ENCODE measurements at places on chromosomes 11 and 22.

DNA sequence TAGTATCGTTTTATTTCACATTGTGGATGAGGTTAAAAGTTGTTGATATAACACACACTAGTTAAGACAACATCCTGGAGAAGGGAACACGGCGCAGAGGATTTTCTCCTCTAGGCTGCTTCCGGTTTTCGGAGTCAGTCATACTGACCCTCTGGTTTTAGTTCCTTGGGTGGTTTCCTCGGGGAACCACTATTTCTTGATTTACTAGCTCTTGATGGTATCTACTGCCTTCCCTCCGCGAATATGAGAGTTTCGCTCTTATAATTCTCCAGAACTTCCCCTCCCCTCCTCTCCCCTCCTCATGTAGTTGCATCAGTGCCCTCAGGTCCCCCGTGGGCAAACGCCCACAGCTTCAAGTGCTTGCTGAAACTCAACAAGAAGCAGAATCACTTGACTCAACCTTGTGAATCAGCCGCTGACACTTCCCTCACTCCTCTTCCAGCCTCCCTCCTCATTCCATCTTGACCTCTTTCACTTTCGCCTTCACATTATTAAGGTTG, 15.9 kb upstream of the APOBEC3A start:
- peak; percentile 83 for DNase-seq

- DNase-seq, result peak; percentile 55
Observed at GRCh38 chr11:118436639-118437207, 431 bp downstream of the KMT2A start.

GRCh38 chr11:132942611-132943356, 589.5 kb downstream of the OPCML start:
- no peak for DNase-seq

DNA sequence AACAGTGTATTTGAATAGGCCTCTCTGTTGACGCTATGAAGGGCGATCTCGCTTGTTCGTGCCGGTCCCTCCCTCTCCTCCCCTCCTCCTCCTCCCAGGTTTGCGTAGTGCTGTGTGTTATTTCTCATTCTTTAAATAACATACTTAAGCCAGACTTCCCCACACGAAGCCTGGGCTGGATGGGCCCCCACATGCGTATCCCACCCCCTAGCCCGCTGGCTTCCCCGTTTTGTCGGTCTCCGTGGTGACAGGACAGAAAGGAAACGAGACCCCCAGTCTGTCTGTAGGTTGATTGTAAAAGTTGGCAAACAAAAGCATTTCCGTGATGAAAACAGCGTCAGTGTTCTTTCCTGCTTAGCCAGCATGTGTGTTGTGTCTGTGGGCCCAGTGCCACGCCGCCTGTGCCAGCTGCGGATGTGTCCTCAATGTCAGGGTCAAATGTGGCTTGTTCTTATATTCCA, 27.3 kb downstream of the FAM118A start:
- no peak for DNase-seq

GRCh38 chr11:64007629-64008282, 21.5 kb downstream of the OTUB1 start:
- no peak for DNase-seq

DNA sequence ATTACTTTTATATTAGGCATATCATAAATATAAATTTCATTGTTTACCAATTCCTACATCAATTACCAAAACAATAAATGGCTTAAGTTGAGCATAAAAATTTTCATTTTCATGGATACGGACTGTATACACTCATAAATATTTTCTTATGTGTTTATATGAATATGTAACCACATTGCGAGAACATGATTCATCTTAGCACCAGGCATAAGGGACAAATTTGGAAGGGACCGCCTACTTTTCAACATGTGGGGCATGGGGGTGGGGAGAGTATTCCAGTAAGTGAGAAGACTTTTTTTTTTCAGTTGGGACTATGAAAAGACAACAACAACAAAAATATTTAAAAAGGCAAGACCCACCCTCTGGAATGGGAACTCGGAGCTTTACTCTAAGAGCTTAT, 296.1 kb downstream of the RAB38 start:
- no peak for DNase-seq

GRCh38 chr11:11467312-11467711, 114.3 kb upstream of the CSNK2A3 start:
- no peak for DNase-seq

DNA sequence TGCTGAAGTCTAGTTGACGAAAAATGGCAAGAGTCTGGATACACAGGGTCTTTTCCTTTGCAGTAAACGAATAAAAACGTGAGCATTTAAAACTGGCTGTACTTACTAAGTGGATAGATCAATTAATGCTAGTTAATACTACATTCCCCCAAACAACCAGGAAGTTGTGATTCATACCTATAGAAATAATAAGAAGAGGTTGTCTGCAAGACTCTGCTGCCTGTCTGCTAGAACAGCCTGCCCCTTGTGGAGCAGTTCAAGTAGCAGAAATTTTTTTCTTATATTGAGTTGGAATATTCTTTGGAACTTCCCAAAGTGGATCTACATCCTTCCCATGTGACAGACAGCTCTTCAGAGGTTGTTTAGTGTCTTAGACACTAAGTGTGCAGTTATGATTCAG, 86.8 kb downstream of the TEAD1 start:
- DNase-seq, result no peak

- DNase-seq, result no peak
Observed at GRCh38 chr11:83816572-83817187, 530.5 kb upstream of the CCDC90B start.

- DNase-seq, result no peak
Observed at GRCh38 chr11:66187453-66187852, 81.0 kb upstream of the RAB1B start.

DNA sequence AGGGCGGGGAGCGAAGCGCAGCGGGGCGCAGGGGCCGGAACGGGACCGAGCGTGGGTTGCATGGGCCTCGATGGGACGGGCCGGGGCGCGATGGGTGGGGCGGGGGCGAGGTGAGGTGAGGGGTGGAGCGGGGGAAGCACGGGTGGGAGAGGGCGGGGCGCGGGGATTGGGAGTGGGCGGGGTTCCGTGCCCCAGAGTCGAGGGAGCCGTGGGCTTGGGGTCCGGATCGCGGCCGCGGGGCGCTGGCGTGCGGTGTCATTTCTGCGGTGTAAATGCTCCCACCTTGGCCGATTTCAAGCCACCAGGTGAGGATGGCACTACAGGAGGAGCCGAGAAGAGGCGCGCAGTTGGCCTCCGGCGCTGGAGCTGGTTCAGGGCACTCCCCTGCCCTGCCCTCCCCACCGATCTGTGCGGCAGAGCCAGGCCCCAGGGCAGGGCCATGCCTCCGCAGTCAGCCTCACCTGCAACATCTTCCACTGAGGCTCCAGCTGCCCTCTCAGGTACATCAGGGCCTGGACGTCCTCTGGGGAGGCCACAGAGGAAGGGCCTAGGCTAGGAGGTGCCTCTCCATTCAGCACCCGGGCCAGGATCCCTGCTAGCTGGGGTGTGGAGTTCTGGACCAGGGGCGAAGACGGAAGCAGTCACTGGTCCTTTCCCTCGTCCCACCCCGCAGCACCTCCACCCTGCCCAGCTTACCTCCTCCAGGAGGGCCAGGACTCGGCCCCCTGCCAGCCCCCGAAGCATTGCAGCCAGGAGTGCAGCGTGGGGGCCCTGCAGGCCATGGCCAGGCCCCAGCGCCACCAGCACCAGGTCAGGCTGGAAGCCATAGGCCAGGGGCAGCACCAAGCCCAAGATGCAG, 620 bp upstream of the TUBGCP6 start:
- no peak for DNase-seq

GRCh38 chr11:71934213-71934612, 5.4 kb downstream of the RNF121 start:
- peak; percentile 19 for DNase-seq

DNA sequence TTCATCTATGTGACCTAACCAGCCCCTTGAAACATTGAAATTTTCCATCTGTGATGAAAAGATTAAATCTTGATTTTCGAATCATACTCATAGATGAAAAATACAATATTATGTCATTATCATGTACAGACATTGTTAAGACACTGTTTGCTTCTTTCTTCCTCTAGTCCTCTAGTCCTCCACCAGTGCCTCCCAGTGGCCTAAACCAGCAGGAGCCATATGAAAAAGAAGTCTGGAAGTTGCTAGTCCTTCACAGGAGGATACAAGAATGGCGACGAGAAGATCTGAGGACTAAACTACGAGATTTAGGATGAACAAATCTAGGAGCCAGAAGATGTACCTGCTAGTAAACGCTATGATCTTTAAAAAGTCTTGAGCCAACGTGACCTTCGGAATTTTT, 134.1 kb downstream of the SLC17A6 start:
- DNase-seq, result no peak

GRCh38 chr11:46383974-46384701, 2.7 kb downstream of the MDK start:
- no peak for DNase-seq

DNA sequence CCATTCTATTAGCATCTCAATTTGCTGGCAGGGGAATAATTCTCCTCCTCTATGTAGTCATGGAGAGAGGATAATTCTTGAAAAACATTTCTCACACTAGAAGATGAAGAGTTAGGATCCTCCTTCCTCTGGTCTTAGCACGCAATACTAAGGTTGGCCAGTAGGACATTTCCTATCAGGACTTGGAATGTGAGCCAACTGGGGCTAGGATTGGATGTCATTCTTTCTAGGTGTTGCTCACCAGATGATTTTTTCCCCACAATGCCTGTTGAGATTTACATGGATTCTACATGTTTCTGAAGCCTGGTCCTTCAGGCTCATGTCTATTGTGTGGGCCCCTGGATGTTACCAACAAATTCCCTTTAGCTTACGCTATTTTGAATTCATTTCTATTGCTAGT, 28.0 kb downstream of the SLN start:
- DNase-seq, result peak; percentile 9

- DNase-seq, result no peak
Observed at GRCh38 chr22:22384267-22384666, 124.3 kb downstream of the ZNF280B start.

DNA sequence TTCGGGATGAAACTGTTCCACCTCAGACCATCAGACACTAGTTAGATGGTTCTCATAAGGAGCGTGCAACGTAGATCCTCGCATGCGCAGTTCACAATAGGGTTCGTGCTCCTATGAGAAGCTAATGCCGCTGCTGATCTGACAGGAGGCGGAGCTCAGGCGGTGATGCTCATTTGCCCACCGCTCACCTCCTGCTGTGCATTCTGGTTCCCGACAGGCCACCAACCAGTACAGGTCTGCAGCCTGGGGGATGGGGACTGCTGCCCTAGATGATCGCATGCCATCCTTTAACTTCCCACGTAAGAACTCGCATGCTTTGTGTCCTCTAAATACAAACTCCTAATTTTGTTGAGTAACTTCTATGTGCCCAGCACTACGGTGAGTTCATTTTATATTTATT, 62.6 kb downstream of the EFCAB6 start:
- no peak for DNase-seq
